ENCODE measurements at places on chromosomes 5 and 9. TPM values are rescaled to one million over a fixed set of nuclear protein-coding genes. Genes with fewer than 3 reads are reported as not detected.

SLC45A2 gene
- total RNA-seq: not detected

ARHGEF28 gene
- total RNA-seq: 0.47 TPM

- no peak for DNase-seq
Measured at GRCh38 chr5:121945261-121945660, 16.5 kb upstream of the SRFBP1 start.

- DNase-seq: no peak
Measured at GRCh38 chr5:133735346-133735745, 123.0 kb upstream of the FSTL4 start.

GRCh38 chr5:160293901-160294561, 18.3 kb downstream of the CCNJL start:
- no peak for DNase-seq

GRCh38 chr5:143135832-143136551, 267.5 kb downstream of the NR3C1 start:
- no peak for DNase-seq

DNA sequence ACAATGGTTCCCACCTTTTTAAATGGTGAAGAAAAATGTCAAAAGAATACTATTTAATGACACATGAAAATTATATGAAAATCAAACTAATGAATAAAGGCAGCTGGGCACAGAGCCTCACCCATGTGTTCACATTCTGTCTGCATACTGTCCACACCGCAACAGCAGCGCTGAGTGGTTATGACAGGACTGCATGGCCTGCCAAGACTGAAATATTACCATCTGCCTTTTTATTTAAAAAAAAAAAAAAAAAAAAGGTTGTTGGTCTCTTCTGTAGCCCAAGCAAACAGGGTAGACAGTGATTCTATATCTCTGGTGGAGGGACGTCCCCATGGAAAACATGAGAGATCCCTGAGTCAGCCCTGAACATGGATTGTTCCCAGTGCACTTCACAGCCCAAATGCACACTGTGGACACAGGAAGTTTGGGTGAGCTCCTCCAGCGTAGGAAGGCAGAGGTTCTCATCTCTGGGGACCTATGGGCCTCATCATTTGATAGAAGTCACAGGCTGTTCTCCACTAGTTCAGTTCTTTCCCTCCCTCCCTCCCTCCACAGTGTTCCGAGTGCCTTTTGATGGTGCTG, 44.9 kb upstream of the SHC3 start:
- DNase-seq: no peak

GRCh38 chr5:82720213-82721086, 356.7 kb downstream of the TMEM167A start:
- DNase-seq: no peak

DNA sequence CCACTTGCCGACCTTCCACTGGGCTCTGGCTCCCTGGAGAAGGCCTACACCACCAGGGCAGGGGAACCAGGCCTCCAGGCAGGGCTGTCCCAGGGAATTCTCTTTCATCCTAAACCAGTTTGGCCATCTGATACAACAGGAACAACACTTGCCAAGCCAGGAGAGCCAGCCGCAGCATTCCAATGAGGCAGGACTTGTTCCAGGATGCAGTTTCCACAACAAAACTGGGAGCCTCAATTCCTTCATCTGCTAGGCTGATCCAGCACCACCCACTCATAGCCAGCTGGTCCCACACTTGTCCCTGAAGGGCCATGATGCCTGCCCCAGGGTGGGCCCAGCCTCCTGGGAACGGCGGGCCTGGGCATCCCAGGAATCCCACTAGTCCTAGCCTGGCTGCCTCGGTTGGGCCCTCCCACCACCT, 26.0 kb downstream of the BICD2 start:
- no peak for DNase-seq

Data from naive thymus-derived CD4-positive, alpha-beta T cell (primary cell).